ENCODE measurements at places on chromosomes 3 and 15.
A peak's percentile ranks its signal among the peaks of the same experiment; 100 is the strongest.

- no peak for DNase-seq
Measured at GRCh38 chr3:128969993-128970739, 23.7 kb downstream of the CFAP92 start.

- no peak for DNase-seq
Measured at GRCh38 chr3:149610351-149611105, 47.3 kb downstream of the WWTR1 start.

- no peak for DNase-seq
Measured at GRCh38 chr3:59908701-59909100, 858.9 kb upstream of the CFAP20DC start.

GRCh38 chr3:78912687-78913086, 855.1 kb downstream of the ROBO1 start:
- no peak for DNase-seq

GRCh38 chr3:178056868-178057267, 479.4 kb upstream of the KCNMB2 start:
- DNase-seq = no peak

- DNase-seq = no peak
Measured at GRCh38 chr3:107826727-107827126, 264.1 kb downstream of the CD47 start.

- DNase-seq = no peak
Measured at GRCh38 chr3:23067116-23067515, 136.0 kb upstream of the UBE2E2 start.

- peak; percentile 16 for DNase-seq
Measured at GRCh38 chr15:64209680-64210334, 47.0 kb upstream of the PPIB start.

DNA sequence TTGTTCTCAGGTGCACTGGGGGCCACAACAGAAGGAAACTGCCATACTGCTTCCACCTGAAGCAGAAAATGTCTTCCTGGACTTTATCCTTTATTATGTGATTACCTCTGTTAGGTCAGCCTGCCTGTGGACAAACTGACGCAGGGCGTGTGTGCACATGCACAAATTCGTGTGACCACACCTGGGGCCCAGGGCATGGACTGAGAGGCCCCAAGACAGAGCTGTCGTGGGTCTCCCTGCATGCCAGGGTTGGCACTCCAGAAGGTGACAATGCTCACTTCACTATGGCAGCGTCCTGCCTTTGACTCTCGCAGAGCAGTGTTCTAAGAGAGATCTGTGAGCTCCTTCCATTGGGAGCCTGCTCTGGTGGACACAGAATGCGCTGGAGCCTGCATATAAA, 34.5 kb downstream of the CCDC12 start:
- no peak for DNase-seq

DNA sequence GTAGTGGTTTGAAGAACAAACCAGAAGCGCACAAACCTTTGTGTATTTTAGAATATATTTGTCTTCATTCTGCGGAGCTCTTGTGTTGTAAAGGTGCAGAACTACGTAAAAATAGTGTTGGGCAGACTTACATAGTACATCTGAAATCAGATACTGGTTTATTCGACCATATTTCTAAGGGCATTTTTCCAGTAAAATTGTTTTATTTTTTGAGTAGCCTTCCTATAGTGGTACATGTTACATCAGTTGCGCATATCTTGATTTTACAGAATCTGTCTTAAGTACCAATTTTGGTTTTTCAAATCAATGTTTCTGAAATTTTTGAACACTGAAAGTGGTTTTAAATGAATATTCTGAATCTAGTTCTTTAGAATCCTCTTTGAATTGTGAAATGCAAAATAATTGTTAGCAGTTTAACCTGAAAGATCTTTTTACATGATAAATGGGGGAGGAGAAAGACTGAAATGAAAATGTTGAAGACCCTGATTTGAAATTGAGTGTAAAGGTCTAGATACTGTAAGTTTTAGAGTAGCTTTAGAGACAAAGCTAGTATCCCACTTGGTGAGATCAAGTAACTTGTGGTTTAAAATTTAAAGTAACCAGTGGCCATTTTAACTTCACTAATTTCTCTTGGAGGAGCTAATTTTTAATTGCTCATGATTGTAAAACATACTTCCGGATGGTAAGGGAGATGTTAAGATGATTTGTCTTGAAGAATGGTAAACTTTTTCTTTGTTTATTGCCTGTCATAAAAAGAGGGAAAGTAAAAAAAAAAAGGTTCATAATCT, 15.5 kb upstream of the CHD2 start:
- no peak for DNase-seq

DNA sequence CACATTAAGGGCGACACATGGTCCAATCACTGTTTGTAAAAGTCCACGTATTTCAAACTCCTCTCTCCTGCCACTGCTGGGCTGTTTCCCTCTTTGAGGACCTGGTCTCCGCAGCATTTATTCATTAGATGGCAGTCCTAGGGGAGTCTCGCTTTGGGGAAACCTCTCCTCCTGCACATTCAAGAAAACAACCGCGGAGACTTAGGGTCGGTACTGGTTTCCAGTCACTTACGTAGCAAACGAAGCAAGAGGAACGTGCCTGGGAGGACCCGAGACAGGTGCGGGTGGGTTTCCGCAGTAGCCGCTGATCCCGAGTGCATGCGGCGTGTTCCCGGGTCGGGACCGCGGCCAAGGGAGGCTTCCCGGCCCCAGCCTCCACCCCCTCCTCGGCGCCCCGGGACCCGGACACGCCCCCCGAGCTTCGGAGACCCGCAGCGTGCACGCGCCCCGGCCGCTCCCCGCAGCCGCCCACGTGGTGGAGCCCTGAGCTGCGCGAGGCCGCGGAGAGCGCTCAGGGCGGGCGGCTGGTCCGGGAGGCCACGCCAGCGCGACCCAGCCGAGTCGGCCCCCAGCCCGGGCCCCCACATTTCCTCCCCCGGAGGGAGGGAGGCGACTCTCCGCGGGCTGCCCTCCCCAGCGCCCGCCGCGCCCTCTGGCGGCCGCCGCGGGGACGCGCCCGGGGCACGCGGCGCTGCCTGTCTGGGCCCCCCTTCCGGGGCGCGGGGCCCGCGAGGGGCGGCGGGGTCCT, 1.1 kb upstream of the IGF1R start:
- DNase-seq = peak; percentile 62
